ENCODE measurements at places on chromosomes 1 and 21. TPM values are rescaled to one million over a fixed set of nuclear protein-coding genes. Genes with fewer than 3 reads are reported as not detected.

GRCh38 chr1:108057541-108057940 lies 92.6 kb upstream of the VAV3 start:
- no peak for DNase-seq

- no peak for DNase-seq
Observed at GRCh38 chr1:232183266-232183800, 446.6 kb downstream of the SIPA1L2 start.

DNA sequence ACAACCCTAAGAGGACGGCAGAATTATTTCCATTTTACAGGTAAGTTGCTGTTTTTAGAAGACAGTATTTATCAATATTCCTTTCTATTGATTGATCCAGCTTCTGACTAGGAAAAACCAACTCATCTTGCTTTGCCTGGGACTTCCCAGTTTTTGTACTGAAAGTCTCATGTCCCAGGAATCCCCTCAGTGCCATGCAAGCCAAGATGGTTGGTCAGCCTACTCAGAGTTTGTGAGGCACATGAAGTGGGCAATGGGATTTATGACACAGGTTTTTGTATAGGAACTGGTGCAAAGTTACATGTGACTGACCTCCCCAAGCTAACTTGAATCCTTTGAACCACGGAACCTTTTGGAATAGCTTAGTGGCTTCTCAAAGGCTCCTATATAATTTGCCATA lies 45.5 kb downstream of the GNG12 start:
- no peak for DNase-seq

- peak; percentile 49 for DNase-seq
Observed at GRCh38 chr1:168141871-168142385, 5.2 kb upstream of the GPR161 start.

GRCh38 chr1:202085682-202086373 lies 36.9 kb upstream of the GPR37L1 start:
- DNase-seq = peak; percentile 59

The NMNAT1 gene
- 3.8 TPM for total RNA-seq
